H1 (cell line): ENCODE measurements at places on chromosomes 5 and 9.

DNA sequence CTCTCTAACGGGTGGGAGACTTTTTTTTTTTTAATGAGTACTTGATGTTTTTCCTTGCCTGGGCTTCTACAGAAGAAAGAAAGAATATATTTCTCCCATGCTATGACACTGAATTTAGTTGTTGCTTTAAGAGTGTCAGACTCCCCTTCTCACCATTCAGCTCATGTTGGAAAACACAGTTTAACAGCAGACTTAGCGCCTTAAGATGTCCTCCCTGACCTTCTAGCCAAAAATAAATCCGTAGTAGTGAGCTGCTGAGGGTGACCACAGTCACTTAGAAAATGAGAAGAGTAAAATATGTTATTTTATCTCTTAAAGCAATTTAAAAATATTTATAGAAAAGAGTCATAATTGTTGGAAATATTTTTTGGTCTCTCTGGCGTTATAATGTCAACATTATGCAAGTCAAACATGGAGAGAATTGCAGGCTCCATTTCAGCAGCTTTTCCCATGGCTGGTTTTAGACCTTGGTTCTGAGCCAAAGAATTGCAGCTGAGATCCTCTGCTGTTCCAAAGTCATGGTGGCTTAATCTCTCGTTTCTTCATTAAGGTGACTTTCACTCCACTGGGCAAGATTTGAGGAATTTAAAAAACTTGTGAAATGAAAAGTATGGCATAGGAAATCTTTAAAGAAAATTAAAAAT, 143.5 kb downstream of the GHR start:
- DNase-seq = no peak

DNA sequence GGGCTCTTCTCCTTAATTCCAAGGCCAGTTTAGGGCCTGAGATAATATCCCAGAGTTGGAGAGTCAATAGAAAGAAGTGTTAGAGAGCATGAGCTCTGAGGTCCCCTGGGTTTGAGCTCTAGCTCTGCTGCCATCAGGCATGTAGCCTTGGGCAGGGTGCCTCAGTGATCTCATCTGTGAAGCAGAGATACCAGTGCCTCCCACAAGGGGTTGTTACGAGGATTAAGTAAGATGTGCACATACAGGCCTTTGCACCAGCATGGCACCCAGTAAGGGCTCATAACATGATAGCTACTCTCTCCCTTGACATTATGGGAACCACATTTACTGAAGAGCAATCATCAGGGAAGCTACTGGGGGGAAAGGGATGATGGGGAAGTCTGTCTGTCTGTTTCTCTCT, 265.7 kb downstream of the HSPA4 start:
- DNase-seq = no peak

DNA sequence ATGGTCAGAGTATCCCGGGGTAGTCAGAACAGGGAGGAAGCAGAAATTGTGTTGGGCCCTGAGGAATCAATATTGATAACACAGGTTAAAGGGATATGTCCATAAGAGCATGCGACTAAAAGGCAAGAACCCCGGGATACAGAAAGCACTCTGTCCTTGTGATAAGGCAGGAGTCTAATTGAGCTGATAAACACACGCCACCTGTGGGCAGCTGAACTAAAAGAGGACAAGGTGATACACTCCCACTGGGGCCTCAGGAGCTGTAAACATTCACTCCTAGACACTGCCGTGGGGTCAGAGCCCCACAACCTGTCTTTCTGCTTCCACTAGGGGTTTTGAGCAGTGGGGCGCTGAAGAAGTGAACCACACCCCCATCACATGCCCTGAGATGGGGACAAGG, 144.7 kb upstream of the MPDZ start:
- no peak for DNase-seq

- DNase-seq = no peak
These were observed 25.5 kb upstream of the SLC25A51 start for GRCh38 chr9:37929441-37929895.

DNA sequence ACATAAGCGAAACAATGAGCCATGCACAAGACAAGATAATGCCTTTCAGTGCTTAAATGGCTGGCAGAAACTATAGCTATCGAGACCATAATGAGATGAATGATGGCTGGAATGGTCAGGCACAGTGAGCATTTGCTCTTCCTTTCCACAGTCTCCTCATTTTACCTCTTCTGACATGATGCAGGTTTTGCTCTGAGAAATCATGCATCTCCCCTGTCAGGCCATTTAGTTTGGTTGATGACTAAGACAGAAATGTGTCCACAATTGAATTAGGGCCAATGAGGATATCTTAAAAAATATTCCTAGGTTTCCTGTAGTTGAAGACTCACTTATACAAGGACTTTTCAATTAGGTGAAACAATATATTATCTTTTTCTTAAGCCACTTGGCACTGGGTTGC, 475.1 kb downstream of the TMEM232 start:
- DNase-seq = no peak

GRCh38 chr9:109238655-109239054, 71.6 kb upstream of the FRRS1L start:
- DNase-seq = no peak
